SK-MEL-5 (cell line): ENCODE measurements at places on chromosomes 1 and 21. TPM values are rescaled to one million over a fixed set of nuclear protein-coding genes. Genes with fewer than 3 reads are reported as not detected.

The TDRD5 gene
- 0.05 and 0.21 TPM in 2 replicates for total RNA-seq

The GREM2 gene
- total RNA-seq, result 0.08 TPM in 2 replicates

The TLR5 gene
- 0.05 and 0.48 TPM in 2 replicates for total RNA-seq

The KRTAP21-2 gene
- not detected in 2 replicates for total RNA-seq

GRCh38 chr1:16900751-16901150 is 5.0 kb downstream of the RNU1-2 start:
- peak; percentile 40 for DNase-seq

DNA sequence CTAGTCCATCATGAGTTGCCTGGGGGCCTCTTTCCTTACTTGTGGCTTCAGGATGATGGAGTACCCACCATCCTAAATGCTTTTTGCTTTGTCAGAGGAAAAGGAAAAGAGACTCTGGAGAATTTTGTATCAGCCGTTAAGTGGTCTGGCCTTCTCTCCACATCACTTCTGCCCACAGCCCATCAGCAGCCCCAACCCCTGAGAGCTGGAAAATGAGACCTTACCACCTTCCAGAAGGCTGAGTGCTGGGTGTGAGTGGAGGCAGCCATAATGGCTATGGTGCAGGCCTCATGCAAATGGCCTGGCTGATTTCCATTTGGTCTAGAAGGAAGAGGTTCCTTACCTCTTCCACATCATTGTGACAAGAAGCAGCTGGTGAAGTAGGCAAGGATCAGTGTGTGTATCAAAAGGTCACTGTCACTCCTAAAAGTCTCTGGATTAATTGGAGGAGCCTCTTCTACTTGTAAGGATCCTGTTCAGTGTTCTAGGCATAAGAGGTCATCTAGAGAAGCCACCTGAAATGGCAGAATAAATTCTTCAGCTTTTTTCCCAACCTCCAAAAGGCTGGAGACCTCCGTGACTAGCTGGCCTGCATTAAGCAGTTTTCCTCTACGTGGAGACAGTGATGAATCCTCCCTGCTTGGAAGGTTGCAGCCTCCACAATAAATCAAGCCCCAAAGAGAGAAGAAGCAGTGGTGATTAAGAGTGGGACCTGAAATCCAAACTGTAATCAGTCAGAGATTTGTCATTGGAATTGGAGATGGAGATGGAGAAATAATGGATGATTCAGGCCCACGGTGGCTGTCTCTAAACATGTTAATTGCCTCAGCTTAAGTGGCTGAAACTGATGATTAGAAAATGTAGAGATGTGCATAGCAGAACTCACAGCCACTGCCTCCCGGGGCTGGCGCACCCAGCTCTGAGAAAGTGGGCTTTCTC is 111.5 kb downstream of the CNIH3 start:
- DNase-seq, result no peak

DNA sequence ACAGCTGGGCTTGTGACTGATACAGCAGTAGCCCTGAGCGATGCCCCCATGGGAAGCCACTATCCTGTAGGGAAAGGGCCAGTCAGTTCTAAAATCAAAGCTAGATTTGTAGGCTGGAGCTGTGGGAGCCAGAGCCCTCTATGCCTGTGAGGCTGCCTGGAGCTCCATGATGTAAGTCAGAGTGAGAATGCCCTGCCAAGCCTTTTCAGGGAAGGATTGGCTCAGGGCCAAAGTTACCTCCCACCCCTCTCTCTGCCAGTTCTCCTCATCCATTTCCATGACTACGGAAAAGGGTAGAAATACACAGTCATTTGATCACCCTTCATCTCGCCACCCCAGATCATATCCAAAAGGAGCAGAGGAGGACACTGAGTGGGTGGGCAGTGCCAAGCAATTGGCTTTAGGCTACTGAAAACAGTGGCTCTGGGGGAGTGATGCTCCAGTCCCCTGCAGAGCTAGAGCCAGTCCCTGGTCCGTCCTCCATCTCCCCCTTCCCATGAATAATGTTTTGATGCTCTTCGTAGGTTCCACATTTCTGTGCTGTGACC is 59.5 kb upstream of the KCNA3 start:
- no peak for DNase-seq

GRCh38 chr1:40802078-40802741 is 18.6 kb downstream of the KCNQ4 start:
- DNase-seq, result peak; percentile 58

DNA sequence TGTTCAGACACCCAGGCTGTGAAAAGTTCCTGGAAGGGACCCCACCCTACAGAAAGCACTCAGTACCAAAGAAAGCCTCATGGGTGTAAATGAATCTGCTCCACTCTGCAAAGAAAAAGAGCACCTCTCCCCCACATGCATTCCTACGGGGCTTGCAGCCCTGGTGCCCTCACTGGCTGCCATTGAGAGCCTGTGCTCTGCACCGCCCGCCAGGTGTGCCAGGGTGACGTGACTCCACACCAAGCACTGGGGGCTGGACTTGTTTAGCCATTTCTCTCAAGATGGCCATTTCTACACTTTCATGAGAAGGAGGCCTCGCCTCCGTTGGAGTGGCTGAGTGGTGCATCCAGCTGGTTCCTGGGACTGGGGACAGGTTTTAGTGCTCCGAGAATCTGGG is 380.5 kb upstream of the VAMP3 start:
- no peak for DNase-seq

- peak; percentile 88 for DNase-seq
Measured at GRCh38 chr1:52002038-52002917, 11.8 kb upstream of the RAB3B start.

GRCh38 chr21:41932576-41933312 is 21.1 kb downstream of the C2CD2 start:
- DNase-seq, result no peak

GRCh38 chr1:246781212-246781611 is 57.0 kb downstream of the SCCPDH start:
- DNase-seq, result no peak

DNA sequence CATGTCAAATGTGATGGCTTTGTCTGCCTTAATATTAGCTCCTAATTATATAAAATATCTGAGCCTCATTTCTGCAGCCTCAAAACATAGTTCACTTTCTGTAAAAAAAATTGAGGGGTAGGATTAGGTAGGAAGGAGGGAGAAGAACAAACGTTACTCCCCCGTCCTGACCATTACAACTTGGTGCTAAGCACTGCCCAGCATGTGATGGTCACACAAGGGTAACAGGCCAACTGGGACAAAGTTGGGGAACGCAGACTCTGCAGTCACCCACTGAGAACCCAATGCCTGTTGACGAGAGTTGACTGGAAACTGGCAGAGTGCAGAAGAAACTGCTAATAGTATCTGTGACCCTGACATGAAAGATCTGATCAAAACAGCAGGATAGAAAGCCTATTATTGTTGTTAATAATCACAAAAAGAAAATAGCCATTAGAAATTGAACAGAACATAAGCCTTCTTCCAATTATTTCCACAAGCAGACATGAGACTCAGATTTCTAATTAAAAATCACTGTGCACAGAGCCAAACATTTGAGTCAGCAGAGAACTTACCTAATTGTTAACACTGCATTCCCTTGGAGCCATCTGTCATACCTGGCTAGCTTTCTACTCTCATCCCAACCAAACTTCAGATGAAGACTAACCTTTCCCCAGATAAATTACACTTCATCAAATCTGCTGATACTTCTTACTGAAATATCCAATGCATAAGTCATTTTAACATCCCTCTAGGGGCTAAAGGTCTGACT is 5.5 kb downstream of the SORT1 start:
- no peak for DNase-seq

DNA sequence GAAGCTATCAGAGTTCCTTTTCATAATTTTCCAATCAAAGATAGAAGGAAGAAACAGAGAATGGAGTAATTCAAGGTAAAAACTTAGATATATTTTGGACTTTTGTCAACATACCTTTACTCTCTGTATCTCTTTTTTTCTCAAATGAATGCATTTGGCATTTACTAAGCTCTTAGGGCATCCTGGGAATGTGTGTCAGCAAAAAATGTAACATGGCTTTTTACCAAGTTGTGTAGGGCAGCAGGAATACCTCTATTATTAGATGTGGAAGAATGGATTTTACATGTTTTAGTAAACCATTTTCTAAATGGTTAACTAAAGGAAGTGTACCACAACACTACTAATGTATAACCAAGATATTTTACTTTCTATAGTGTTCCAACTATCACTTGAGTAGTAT is 4.2 kb upstream of the COL11A1 start:
- peak; percentile 1 for DNase-seq

DNA sequence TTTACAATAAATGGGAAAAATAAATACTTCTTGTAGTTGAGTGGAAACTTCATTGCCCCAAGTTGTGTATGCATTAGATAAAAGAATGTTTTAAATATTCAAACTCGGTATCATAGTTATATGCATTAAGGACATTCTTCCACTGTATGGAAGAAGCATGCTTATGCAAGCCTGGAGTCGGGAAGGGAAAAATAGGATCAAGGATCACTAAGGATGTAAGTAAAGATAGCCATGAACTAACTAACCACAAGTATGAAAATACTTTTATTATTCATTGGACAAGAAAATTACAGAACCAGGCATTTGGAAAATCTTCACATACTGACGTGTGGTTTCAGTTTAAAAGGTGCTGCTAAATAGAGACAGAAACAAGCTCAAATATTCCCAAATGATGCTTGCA is 26.9 kb upstream of the DPYD start:
- DNase-seq, result no peak
